ENCODE measurements at places on chromosomes 1 and 21.

GRCh38 chr1:186819126-186819525, 9.6 kb upstream of the PLA2G4A start:
- H3K36me3 ChIP-seq = no peaks in the 10 kb centered on the region
- no peak overlapping the region for H3K27ac ChIP-seq
- no peaks in the 10 kb centered on the region for H3K27me3 ChIP-seq
- no peak for DNase-seq

DNA sequence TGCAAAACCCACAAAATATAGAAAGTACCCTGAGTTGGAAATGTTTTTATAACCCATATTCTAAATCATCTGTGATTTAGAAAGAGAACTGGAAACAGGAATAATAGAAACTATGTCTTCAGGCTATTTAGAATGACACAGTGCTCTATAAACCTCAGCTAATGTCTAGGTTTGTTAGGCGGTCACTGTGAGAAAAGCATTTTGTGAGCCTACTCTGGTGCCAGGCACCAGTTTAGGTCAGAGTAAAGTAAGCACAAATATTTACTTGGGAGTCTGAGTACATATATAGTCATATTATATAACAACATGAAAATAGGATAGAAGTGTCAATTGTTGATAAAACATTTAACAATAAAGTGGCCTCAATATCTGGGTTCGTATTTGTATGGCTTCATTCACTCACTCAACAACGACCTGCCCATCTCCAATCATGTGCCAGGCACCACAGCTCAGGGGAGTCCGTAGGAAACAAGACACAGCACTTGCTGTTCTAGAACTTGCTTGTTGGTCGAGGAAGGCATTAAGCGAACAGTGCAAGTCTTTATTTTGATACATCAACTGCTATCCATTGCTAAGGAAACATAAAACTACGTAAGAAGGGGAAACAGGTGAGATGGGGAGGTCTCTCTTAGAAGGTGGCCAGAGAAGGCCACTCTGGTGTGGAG, 37.2 kb downstream of the GNB1 start:
- H3K4me3 ChIP-seq = no peak overlapping the region
- peaks cover 7% of the 10 kb centered on the region for H3K36me3 ChIP-seq
- H3K27me3 ChIP-seq = no peaks in the 10 kb centered on the region
- no peak overlapping the region for H3K27ac ChIP-seq
- no peak for DNase-seq
- peaks cover 15% of the 10 kb centered on the region for H3K4me1 ChIP-seq

DNA sequence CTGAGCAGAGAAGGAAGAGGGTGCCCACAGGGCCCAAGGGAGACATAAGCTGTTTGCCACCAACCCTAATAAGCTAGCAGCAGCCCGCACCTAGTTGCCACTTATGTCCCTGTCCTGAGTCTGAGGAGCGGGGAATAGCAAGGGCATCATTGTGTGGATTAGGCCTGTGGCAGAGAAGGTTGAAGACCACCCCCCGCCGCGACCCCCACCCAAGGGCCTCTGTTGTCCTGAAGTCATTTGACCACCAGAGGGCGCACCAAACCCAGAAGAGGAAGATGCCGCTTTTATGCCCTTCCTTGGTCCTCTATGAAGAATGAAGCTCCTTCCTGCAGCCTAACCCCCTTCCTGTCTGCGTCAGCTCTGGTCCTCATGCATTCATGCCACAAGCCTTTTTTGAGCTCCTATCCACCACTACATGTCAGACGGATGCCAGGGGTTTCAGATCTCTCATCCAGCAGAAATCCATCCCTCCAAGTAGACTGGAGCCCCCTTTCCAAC, 16.6 kb downstream of the RHBG start:
- no peaks in the 10 kb centered on the region for H3K36me3 ChIP-seq
- peaks cover 8% of the 10 kb centered on the region for H3K27me3 ChIP-seq
- peak; percentile 77 for DNase-seq

GRCh38 chr1:82139751-82140468, 339.2 kb downstream of the ADGRL2 start:
- no peaks in the 10 kb centered on the region for H3K27me3 ChIP-seq
- H3K36me3 ChIP-seq = no peaks in the 10 kb centered on the region
- no peak overlapping the region for H3K4me3 ChIP-seq
- H3K27ac ChIP-seq = no peak overlapping the region
- no peak for DNase-seq

- H3K36me3 ChIP-seq = peaks cover 19% of the 10 kb centered on the region
- H3K4me3 ChIP-seq = no peak overlapping the region
- no peak overlapping the region for H3K27ac ChIP-seq
- DNase-seq = no peak
Observed at GRCh38 chr1:246934765-246935164, 3.0 kb upstream of the AHCTF1 start.

DNA sequence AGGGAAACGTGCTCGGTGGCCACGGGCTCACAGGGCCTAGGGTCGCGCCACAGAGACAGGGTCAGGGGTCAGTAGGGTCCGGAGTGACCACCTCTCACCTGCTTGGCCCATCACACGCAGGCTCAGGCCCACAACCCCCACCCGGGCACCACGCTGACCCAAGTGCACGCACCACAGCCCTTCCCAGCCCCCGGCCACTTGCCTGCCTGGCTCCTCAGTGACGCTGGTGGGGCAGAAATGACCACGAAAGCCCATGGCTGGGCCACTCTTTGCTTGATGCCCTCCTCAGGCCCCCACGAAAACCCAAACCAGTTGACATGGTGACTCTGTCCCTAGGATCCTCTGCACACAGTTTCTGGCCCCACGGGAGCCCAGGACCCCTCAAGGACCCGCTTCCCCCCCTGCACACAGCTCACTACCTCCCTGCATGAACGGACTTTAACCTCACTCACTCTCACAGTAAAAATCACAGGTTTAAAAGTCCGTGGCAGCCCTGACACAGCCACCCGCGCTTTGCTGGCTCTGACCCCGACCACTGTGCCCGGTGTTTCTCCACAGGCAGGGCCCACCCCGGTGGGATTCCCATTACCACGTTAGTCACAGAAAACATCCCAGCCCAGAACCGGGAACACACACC, 20.7 kb downstream of the NADK start:
- no peak overlapping the region for H3K4me3 ChIP-seq
- peaks cover 94% of the 10 kb centered on the region for H3K36me3 ChIP-seq
- H3K27me3 ChIP-seq = no peaks in the 10 kb centered on the region
- no peak overlapping the region for H3K27ac ChIP-seq
- no peak for DNase-seq
- H3K4me1 ChIP-seq = no peaks in the 10 kb centered on the region

DNA sequence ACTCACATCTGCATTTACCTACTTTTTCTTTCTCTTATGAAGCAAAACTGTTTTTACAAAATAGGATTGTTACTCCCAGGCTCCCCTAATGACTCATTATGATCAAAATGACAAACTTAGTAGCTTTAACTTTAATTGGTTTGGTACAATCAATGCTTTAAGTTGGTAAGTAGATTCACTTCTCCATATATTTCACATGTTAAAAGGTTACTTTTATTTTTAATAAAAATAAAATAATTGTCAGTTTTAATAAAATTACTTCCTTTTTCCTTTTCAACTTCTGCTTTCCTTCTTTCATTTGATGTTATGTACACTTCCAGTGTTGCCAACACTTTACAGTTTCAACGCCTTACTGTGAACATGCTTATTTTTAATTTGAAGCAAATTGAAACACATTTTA, 477.6 kb downstream of the SETD4 start:
- H3K27ac ChIP-seq = no peak overlapping the region
- no peak overlapping the region for H3K4me3 ChIP-seq
- no peak for DNase-seq
- H3K27me3 ChIP-seq = no peaks in the 10 kb centered on the region
- H3K36me3 ChIP-seq = no peaks in the 10 kb centered on the region

Measured in neuronal stem cell (in vitro differentiated cells).